ENCODE measurements at places on chromosomes 12 and 14.

DNA sequence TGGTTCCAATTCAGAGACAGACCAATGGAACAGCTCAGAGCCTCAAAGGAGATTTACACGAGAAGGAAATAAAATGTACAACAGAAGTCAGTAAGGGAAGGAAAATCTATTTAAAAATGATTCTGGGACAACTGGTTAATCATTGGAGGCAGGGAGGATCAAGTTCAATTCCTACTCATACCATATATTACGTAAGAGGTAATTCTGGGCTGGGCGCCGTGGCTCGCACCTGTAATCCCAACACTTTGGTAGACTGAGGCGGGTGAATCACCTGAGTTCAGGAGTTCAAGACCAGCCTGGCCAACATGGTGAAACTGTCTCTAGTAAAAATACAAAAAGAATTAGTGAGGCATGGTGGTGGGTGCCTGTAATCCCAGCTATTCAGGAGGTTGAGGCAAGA is 36.7 kb upstream of the PITPNM2 start:
- no peak for DNase-seq

DNA sequence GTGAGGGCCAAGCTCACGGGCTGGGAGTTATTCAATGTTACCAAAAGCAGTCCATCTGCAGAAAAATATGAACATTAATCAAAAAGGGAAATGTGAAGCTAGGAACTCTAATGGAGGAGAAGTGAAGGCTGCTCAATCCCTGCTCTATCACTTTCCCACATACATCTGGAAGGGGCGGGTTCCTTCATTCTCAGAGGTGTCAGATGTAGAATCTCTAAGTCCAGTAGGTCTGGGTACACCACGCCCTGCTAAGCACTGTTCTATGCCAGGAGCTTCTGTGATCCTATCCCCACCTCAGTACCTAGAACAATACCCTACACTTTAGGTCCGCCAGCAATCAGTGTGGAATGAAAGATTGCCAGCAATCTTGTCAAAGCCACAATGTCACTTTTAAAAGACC is 37.0 kb upstream of the ANO2 start:
- DNase-seq = no peak

- no peak for DNase-seq
Measured at GRCh38 chr12:40010899-40011774, 94.7 kb downstream of the SLC2A13 start.

- DNase-seq = no peak
Measured at GRCh38 chr12:57254506-57255280, 3.7 kb upstream of the STAC3 start.

DNA sequence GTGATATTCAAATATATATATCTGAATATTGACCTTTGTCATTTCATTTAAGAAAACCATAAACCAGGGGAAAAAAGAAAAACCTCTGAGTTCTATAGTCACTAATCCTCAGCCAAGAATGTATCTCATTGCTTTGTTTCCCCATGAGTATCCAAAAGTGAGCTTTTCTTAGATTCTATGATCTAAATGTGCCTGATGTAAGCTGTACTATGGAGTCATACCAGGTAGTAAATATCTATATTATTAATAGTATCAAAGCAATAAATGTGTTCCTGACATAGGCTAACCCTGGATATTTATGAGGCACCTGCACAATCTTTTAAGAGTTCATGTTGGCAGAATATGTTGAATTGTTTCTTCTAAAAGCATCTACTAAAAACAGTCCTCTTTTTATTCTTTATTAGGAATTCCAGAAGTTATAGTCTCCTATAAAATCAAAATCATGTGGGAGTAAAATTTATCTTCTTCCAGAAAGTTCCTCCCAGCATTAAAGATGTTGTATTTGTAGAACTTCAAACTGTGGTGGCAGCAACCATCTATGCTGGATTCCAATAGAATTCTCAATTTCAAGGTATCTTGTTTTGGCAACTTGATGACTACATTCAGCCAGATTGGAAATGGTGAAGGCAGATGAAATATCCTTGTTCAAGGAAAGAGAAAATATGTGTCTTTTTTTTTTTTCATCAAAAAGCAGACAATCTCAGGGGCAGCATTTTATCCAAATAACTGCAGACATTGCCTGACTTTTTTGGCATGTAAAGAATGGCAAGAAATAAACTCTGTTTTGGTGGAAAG is 139.7 kb upstream of the RASSF8 start:
- DNase-seq = no peak

DNA sequence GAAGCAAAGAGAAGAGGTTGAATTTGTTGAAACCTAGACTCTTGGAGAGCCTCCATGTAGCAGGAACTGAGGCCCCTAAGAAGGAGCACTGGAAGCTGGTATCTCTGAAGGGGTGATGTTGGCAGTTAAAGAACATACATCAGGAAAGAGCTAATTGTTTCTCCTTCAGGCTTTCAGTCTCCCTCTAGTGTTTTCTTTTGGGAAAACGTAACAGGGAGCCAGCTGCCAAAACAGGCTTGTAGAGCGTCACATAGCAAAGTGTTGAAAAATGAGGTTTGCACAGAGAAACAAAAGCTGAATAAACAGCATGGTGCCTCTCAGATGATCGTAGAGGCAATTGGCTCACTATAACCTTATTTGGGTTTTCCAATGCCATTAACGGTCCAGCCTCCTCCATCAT is 46.9 kb upstream of the CAND1 start:
- no peak for DNase-seq

GRCh38 chr12:90826036-90826435 is 128.9 kb downstream of the CCER1 start:
- DNase-seq = no peak

DNA sequence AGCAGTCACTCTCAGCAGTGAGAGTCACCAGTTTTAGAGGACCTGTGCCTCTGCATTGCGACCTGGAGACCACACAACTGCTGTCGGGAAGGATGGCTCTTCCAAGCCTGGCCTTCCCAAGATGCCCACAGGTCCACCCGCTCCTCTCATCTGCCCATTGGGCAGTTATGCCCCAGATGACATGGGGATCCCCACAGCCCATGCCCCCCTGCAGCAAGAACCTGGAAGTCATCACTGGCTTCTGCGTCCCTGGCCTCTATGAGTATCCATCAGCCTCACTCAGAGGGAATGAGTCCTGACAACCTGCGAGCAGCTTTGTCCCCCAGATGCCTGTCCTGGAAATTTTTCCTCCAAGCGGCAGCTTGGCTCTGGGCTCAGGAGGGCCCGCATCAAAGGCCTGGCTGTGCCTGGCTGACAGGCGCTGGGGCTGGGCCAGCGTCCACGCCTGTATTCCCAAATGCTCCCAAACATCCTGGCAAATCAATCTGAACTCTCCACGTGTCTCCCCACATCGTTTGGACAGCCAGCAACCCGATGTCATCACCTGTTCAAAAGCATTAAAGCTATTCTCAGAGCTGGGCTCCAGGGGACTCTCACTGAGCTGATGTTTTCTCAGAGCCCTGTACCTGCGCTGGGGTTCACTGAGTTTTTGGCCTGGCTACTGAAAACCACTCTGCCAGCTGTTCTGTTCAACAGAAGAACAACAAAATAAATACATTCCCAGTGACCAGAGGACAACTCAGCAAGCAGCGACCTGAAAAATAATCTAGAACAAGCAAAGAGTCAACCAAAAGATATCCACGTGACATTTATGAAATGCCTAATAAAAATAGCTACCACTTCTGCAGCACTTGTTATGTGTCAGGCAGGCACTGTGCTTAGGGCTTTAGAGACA is 57.8 kb downstream of the CLMN start:
- DNase-seq = no peak

DNA sequence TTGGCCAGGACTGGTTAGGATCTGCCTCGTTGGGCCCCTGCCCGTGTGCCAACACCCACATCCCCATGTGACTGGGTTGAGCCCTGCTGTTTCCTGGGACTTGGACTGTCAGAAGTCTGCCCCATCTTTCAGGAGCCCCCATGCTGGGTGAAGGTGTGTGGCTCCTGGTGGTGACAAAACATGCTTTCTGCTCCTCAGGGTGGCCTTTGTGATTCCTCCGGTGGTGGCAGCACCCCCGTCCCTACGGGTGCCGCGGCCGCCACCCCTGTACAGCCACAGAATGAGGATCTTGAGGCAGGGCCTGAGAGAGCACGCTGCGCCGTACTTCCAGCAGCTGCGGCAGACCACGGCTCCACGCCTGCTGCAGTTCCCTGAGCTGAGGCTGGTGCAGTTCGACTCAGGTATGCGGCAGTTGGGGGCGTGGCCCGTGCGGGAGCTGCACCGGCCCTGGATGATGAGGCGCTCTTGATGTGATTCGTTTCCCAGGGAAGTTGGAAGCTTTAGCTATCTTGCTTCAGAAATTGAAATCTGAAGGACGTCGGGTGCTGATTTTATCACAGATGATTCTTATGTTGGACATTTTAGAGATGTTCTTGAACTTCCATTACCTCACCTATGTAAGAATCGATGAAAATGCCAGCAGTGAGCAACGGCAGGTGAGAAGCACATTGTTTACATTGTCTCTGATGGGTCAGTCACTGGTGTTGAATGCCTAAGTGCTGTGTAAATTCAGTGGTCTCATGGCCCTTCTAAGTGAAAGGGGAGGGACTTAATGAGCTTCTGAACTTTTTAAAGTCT is 80.0 kb downstream of the EP400 start:
- no peak for DNase-seq

GRCh38 chr14:50775357-50775756 is 55.6 kb downstream of the NIN start:
- no peak for DNase-seq

GRCh38 chr14:30958555-30959407 is 66.7 kb upstream of the AP4S1 start:
- DNase-seq = no peak

DNA sequence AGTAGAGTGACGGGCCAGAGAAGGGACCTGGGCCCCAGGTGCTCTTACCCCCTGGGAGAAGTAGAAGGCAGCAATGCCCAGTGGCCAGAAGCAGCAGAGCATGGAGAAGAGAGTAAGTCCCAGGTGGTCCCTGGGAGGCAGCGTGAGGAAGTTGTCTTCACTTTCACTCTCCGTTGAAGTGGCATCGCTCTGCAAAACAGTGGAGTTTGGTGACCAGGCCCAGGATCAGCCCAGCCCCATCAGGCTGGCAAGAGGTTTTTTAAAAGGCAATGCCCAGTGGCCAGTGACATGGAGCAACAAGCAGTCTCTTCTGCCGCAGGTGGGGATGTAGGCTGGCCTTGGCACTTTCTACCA is 18.2 kb downstream of the SYNDIG1L start:
- DNase-seq = no peak

GRCh38 chr14:52076334-52076733 is 7.5 kb upstream of the NID2 start:
- no peak for DNase-seq

GRCh38 chr12:105640761-105641160 is 310.3 kb downstream of the C12orf75 start:
- no peak for DNase-seq

- no peak for DNase-seq
Measured at GRCh38 chr12:89521364-89522223, 3.0 kb downstream of the GALNT4 start.

Measured in cortex of kidney (tissue), 1 donor.